C1 segment of cervical spinal cord (tissue), 14 donors: ENCODE measurements at places on chromosomes 2 and 18.

DNA sequence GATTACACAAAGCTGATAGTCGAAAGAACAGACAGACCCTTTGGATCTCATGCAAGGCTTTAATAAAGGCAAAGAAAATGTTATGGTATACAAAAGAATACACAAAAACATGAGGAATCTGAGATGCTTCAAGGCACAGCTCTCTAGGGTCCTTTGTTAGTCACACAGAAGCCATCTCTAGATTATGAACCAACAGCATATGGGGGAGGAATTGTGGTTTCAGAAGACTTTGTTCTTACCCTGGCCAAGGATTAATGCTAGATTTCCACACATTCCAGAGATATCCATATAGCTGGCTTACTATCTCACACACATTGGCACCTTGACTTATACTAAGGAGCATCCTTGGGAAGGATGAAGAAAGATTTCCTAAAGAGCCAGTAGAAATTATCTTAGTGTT lies 206.1 kb downstream of the GULP1 start:
- DNase-seq, result no peak

DNA sequence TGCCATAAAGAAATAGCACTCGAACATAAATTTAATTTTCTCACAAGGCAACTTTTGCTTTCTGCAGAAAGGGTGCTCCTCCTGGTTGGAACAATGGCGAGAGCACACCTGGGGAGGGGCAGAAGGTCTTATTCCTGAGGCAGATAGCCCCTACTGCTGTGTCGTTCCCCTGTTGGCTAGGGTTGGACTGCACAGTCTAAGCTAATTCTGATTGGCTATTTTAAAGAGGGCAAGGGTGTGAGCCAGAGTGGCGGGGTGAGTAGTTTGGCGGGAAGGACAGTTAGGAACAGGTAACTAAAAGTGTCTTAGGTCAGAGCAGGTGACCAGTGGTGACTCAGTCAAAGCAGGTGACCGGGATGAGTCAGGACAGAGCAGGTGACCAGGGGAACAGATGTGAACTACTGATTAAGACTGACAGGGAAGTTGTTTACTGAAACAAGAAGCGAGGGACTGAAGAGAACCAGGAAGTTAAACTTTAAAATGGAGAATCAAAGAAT lies 49.7 kb upstream of the AGAP1 start:
- no peak for DNase-seq

- no peak for DNase-seq
These were observed 91.5 kb downstream of the TEX51 start for GRCh38 chr2:126990200-126990599.

DNA sequence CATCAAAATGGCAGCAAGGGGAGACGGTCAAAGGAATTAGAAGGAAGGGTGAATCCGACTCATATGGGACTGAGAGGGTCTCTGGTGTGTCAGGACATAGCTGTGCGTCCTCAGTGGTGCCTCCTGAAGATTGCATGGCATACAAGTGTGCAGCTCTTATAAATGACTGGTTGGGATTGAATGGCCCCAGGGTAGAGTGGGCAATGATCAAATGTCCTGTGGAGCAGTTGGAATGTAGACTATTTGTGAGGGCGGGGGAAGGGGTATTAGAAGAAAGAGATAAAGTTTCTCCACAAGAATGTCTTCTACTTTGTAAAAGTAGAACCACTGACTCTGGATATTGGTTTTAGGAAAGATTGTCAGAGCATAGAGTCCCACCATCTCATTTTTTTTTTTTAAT lies 24.6 kb downstream of the CTLA4 start:
- DNase-seq, result no peak

DNA sequence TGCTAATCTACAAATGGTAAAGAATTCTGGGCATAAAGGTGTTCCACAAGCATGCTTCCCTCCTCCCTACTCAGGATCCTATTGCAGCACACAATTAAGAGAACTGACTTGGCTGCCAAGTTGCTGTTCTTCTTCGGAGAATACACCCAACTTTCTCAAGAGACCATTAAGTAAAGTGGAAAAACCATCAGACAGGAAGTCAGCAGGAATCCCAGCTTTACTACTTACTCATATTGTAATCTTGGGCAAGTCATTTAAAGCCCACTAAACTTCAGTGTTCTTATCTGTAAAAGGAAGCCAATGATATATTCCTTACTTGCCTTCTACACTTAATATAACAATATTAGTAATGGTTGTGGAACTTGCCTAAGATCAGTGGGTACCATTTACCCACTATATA lies 37.8 kb downstream of the PSTPIP2 start:
- DNase-seq, result no peak

GRCh38 chr18:23210526-23210925 lies 75.2 kb downstream of the CABLES1 start:
- DNase-seq, result no peak

GRCh38 chr2:128439791-128440665 lies 121.4 kb upstream of the HS6ST1 start:
- no peak for DNase-seq

GRCh38 chr2:147718831-147719230 lies 126.0 kb upstream of the ACVR2A start:
- DNase-seq, result no peak

- DNase-seq, result no peak
These were observed 86.6 kb downstream of the WDSUB1 start for GRCh38 chr2:159199761-159200465.

GRCh38 chr2:66789741-66790140 lies 354.8 kb downstream of the MEIS1 start:
- DNase-seq, result peak; percentile 75

GRCh38 chr18:23735021-23735464 lies 45.8 kb downstream of the LAMA3 start:
- DNase-seq, result no peak

DNA sequence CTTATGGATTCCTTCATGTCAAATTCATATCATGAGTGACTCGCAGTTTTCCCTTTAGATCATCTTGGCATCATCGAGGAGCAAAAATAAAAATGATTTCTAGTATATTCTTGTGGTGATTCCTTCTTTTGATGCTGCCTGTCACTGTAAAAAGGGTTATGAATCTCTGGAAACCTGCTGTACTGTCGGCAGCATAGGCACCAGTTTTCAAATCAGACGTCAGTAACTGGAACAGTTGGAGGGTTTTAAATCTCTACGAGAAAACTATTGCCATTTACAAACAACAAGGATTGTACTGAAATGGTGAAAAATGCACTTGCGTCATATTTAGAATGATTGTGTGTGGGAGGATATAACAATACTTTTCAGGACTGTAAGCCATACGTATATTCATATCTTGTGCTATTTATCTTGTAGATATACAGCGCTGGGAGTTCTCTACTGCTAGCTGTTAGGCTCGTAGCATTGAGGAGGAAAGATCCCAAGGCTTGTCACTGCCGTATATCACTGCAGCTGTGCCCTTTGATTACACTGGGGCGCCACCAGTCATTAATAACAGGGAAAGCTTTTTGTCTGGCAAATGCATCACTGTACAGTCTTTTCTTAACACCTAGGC lies 320.7 kb downstream of the MTX2 start:
- DNase-seq, result no peak

DNA sequence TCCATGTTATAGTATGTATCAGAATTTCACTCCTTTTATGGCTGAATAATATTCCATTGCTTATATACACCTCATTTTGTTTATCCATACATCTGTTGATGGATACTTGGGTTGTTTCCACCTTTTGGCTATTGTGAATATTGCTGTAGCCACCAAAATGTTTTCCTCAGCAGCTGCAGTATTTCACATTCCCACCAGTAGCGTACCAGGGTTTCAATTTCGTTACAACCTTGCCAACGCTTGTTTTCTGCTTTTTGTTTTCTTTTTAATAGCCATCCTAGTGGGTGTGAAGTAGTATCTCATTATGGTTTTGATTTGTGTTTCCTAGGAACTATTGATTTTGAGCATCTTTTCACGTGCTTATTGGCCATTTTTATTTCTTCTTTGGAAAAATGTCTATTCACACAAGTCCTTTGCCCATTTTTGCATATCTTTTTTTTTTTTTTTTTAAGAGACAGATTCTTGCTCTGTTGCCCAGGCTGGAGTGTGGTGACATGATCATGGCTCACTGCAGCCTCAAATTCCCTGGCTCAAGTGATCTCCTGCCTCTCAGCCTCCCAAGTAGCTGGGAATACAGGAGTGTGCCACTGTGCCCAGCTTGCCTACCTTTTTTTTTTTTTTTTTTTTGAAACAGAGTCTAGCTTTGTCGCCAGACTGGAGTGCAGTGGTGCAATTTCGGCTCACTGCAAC lies 14.2 kb downstream of the UBXN2A start:
- no peak for DNase-seq

DNA sequence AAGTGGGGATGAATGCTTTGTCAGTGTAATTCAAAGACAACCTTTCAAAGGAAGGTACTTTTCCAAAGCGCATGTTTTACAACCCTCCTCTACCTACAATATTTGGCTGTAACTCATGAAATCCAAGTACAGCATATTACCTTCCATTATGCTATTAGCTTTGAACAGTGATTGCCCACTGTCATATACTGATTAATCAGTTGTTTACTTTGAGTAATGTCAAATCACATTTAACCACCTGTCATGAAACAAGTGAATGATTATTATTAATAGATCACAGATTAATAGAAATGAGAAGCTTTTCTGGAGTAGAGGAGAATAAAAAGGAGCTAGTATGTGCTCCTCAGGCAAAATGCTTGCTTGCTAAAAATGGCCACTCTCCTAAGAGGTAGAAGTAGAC lies 150.5 kb upstream of the SMAD7 start:
- DNase-seq, result no peak
